ENCODE measurements at places on chromosomes 7 and 10.

DNA sequence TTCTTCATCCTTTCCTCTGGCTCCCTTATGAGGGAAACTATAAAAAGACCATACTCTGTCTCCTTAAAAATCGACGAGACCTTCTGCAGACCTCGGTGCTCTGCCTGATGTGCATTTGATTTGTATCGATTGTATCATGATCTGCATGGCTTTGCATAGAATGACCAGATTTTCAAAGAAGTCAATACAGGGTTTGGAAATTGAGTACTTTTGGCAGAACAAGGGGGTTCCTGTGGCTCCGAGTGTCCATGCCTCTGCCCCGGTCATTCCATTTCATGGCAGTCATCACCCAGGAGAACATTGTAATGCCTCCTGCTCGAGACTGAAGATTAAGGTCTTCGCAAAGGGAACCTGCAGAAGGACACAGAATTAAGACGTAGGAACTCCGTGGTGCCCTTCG is 685 bp downstream of the CASP2 start:
- DNase-seq = no peak

GRCh38 chr10:129321727-129322126 is 145.3 kb upstream of the MGMT start:
- no peak for DNase-seq

- DNase-seq = no peak
These were observed 80.4 kb downstream of the ZNRF2 start for GRCh38 chr7:30364773-30365172.

GRCh38 chr7:130831817-130832481 is 97.9 kb upstream of the KLF14 start:
- DNase-seq = no peak

- DNase-seq = no peak
These were observed 88.0 kb upstream of the NAMPT start for GRCh38 chr7:106372595-106373318.

GRCh38 chr10:28593811-28594210 is 60.9 kb downstream of the WAC start:
- DNase-seq = no peak

DNA sequence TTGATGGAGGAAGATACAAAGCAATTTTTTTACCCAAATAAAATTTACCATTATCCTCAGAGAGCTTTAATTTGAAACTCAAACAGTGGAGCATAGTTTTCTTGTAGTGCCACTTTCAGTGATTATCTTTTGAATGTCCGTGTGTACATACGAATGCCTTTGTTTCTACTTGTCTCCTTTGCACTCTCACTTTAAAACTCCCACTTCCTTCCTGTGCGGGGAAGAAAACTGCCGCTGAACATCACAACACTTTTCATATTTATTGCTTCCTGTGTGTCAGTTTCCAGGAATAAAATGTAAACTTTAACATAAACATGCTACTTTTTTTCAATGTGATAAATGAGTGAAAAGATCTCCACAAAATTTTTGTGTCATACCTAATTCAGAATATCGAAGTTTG is 102.4 kb downstream of the SEMA3A start:
- no peak for DNase-seq

DNA sequence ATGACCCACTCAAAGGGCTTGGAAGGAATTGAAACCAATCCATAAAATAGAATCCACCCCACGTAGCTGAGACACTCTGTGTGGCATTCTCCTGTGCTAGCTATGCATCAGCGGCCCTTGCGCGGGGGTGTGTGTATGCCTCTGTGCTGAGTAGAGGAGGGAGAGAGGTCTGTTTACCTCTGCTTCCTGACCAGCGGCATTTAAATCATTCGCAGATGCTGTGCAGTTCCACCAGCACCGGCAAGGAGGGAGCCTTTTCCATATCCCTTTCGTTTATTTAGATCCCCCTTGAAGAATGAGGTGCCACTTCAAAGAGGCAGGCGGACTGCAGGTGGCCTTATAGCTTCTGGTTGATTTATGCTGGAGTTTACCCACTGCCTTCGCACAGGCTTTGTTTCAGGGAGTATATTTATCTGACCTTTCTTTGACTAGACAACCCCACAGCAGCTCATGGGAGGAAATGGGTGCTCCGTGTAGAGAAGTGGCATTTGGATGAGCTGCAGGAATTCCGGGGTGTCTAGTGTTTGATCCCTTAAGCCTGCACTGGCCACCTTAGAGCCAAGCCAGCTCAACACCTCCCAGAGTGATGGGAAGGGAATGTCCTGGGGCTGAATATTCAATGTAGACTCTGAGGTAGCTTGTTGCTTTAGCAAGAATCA is 11.4 kb downstream of the C10orf53 start:
- no peak for DNase-seq

- DNase-seq = no peak
These were observed 989.0 kb downstream of the GATA3 start for GRCh38 chr10:9043466-9043865.

GRCh38 chr7:19397911-19398310 is 252.7 kb upstream of the FERD3L start:
- no peak for DNase-seq

DNA sequence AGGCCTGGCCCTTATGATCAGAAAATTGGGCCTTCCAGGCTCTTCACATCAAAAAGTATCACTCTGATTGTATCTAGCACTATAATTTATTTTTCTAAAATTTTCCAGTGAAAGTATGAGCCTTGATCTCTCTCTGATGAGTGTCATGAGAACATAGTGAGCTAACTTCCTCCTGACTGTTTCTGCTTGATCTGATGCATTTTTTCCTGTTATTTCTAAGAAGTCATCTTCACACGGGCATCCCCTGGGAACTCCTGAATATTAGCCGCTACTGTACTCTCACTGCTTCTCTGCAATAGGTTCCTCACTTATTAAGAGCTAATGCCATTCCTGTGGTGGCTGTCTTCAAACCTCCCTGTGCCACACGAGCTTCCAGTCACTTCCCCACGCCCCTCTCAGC is 63.1 kb upstream of the ZPBP start:
- DNase-seq = no peak

DNA sequence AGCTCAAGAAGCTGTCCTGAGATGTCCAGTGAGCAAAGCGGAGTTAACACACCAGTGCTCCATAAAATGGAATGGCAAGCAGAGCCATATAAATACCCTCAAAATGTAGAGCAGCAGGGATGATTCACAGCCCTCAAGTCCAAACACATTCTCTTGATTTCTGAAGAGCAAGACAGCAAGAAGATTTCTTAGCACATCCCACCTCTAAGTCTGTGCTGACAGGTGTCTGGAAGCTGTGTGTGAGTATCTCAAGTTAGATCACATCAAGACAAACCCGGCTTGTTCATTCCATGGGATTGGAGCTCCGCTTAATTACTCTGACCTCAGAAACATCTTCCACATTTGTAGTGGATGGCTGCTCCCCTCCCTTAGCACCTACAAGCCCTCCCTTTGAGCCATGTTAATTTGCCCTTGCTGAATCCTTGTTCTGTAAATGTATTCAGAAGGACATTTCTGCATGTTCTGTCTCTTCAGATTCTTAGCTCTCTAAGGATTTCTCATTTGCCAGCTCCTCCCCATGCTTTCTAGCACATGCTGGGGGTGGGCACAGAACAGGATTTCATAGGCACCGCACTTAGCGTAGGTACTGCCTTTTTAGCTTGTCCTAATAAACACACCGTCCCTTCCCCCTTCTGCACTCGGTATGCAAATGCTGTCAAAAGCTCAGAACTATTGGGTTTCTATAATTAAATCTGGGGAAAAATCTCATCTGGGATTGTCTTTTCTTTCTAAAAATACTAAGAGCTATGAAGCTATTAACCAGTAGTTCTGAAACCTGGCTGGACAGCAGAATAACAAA is 112.7 kb downstream of the CPXM2 start:
- DNase-seq = no peak

DNA sequence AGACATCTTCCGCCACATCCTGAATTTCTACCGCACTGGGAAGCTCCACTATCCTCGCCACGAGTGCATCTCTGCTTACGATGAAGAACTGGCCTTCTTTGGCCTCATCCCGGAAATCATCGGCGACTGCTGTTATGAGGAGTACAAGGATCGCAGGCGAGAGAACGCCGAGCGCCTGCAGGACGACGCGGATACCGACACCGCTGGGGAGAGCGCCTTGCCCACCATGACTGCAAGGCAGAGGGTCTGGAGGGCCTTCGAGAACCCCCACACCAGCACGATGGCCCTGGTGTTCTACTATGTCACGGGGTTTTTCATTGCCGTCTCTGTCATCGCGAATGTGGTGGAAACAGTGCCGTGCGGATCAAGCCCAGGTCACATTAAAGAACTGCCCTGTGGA is 1.9 kb downstream of the KCND2 start:
- DNase-seq = no peak

DNA sequence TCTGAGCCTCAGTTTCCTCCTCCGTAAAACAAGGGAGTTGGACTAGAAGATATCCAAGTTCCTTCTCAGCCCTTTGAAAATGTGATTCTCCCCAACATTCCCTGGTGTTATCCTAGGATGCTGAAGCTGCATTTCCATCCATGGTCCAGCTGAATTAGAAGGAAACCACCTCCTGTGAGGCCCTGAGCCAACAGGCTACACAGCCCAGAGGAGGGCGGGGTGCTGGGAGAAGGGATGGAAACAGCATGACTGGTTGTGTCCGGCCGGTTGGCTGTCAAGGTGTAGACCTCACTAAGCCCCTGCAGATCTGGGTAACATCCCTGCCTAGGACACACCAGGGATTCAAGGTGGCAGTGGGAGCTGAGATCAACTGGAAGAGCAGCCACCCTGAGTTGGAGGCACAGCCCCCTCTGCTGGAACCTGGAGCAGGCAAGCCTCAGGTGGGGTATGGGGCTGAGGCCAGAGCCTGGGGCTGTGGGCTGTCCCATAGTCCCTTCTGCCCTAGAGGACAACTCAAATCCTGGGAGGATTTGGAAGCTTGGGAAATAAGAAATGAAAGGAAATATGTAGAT is 72.0 kb downstream of the PAX2 start:
- DNase-seq = peak; percentile 27

DNA sequence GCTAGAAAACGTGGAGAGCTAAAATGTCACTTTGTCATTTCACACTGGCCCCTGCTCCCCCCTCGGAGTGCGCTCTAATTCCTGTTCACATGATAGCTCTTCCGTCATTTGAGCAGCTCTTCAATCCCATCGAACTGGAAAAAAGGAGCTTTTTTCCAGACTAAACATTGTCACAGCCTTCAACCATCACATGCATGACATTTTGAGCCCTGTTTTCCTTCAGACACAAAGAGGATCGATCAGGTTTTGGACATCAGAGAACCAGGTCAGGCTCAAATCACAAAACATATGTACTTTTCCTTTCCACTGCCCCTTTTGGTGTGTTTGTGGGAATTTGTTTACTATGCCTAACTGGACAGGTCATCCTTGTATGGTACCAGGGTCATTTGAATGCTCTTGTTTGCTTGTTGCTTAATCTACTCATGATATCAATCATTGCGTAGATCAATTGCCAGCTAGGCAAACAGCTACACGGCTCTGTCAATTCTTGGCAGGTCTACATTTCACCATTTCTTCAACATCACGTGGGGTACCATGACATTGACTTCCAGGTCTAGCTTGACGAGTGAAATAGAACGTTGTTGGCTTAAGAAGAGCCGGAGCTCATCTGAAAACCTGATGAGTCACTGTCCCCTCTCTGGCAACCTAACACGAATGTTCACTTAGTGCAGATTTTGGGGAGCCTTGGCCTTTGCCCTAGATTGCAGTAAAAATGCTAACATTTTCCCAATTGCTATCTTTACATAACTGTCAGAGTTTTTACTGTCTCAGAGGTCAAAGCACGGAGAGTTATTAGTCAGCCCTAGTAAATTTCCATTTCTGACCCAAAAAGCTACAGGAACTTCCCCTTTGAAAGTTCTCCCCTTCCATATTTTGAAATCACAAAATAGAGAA is 87.3 kb downstream of the LYZL2 start:
- DNase-seq = no peak

DNA sequence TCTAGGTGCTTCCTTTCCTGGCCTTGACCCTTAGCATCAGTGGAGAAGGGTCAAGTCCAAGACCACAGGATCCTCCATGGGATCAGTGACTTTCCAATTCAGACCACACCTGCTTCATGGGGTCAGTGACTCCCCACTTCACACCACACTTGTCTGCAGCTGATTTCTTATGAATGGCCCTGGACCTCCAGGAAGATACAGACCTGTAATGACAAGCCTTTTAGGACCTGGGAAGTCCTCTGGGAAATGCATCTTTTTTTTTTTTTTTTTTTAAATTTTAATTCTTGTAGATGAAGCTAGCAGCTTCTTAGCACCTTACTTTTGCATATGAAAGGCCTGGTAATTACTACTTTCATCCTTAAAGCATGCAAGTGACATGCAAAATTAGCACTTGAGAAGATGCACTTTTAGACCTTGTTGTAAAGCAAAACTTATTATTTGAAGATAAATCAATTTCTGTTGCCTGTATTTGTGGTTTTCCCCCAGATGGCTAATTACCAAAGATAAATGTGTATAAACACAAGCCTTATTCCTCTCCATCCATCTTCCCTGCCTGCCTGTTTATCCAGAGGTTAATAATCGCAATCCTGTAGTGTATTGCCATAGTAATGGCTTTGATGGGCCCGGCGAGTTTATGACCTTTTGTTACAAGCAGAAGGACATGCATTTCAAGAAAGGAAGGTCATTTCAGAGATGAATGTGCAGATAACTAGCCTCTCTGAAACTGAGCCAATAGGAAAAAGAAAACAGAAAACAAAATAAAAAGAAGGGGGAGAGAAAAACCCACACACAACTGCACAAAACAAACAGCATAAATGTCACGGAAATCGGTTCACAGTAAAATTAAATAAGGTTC is 1018.7 kb downstream of the TYW1 start:
- DNase-seq = no peak
